ENCODE measurements at places on chromosomes 13 and 19.

DNA sequence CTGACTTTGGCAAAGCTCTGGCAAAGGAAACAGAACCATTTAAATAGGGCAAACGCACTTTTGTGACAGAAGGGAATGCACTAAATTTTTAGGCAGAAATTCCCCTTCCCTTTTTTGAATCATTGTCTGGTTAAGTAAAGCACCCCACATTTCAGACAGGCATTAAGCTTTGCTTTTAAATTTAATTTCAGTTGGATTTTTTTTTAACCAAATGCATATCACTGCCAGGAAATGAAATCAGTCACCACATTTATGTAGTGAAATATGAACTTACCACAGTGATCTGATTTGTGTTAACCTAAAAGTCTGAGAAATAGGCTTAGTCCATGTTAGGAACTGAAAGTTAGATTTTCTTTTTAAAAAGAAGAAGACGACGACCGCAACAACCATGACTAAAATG, 10.8 kb downstream of the GPR183 start:
- no peak for DNase-seq

GRCh38 chr13:85557691-85558467, 241.3 kb downstream of the SLITRK6 start:
- no peak for DNase-seq

DNA sequence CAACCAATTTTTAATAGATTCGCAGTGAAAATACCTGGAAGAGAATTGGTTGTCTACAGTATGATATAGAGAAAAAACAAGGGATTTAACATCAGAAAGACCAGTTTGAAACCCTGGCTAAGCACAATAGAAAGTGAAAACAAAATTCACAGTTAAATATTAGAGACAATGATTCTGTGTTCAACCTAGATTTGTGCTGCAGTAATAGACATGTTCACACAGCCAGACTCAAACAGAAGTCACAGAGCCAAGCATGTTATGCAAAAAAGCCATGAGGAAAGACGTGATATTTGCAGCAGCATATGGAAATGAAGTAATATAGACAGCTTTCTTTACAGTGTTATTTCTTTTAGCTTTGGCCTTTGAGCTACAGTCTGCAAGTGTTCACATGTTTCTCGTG, 48.1 kb downstream of the SCEL start:
- no peak for DNase-seq

DNA sequence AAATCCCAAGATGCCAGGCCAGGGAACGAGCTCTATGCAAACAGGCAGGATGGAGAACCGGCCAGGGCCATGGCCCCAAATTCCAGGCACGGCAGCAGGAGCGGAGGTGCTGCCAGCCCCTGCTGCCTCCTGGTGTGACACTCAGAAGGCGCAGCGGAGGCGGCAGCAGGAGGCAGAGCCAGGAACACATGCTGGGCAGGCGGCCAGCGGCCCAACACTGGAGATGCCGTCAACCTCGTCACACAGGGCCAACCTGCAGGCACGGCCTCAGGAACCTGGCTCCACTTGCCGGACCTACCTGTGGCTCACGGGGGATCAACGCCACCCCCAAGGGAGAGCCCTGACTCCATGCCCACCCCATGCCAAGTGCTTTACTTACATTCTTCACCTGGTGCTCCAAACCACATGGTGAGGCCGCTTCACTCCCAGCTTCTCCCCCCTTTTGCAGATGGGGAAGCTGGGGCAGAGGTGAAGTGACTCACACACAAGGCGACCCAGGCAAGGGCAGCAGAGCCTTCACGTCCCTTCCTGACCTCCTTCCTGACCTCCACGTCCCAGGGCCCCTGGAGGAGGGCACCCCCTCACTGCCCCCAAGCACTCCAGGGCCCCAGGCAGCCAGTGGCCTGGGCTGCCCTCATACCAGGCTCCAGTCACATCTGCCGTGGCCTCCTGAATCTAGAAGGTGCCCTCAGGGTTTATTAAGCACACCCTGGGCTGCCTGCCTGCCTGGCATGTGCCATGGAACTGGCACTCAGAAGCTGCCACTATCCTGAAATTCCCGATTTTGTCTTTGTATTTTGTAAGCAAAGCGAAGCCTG, 43.5 kb downstream of the GGACT start:
- no peak for DNase-seq
